ENCODE measurements at places on chromosomes 5 and 9.

- peak; percentile 53 for DNase-seq
Measured at GRCh38 chr9:74497748-74498620, 849 bp downstream of the RORB start.

DNA sequence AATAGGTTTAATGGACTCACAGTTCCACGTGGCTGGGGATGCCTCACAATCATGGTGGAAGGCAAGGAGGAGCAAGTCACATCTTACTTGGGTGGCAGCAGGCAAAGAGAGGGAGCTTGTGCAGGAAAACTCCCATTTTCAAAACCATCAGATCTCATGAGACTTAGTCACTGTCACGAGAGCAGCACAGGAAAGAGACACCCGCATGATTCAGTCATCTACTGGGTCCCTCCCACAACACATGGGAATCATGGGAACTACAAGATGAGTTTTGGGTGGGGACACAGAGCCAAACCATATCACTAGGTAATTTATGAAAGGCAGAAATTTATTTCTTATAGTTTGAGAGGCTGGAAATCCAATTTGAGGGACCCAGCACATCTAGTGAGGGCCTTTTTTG lies 40.0 kb downstream of the MTREX start:
- no peak for DNase-seq

DNA sequence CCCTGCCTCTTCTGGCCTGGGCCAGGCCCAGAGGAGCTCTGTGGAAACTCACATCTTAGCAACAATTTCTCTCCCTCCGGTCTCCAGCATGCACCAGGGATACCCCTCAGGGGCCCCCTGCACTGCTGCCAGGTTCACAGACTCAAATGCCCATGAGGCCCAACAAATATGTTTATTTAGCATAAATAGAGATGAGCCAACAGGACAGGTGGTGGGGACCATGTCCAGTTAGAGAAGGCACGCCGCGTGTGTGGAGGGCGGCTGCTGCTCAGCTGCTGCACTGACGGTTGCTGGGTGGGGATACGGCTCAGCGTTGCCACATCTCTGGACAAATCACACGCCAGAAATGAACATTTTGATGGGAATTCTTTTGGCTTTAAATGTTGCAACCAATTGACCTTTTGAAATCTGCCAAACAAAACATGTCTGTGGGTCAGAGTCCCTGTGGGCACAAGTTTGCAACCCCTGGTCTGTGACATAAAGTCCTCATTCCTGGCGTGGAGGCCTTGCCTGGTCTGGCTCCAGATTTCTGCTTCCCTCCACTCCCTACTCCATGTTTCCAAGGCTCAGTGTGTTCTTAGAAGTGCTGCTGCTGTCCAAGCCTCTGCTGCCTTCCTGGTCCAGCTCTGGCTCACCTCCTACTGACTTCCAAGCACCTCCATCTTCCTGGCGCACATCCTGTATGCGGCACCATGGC lies 88.9 kb downstream of the AMBP start:
- DNase-seq, result no peak

DNA sequence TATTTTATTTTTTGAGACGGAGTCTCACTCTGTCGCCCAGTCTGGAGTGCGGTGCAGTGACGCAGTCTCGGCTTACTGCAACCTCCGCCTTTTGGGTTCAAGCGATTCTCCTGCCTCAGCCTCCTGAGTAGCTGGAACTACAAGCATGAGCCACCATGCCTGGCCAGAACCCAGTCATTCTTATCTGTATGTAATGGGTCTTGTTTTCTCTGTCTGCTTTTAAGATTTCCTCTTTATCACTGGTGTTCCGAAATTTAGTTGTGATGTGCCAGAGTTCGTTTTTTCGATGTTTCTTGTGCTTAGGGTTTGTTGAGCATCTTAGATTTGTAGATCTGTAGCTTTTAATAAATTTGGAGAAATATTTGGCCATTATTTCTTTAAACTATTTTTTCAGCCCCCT lies 19.2 kb downstream of the SLC25A25 start:
- DNase-seq, result no peak

GRCh38 chr9:71746758-71747125 lies 21.6 kb downstream of the CEMIP2 start:
- no peak for DNase-seq

DNA sequence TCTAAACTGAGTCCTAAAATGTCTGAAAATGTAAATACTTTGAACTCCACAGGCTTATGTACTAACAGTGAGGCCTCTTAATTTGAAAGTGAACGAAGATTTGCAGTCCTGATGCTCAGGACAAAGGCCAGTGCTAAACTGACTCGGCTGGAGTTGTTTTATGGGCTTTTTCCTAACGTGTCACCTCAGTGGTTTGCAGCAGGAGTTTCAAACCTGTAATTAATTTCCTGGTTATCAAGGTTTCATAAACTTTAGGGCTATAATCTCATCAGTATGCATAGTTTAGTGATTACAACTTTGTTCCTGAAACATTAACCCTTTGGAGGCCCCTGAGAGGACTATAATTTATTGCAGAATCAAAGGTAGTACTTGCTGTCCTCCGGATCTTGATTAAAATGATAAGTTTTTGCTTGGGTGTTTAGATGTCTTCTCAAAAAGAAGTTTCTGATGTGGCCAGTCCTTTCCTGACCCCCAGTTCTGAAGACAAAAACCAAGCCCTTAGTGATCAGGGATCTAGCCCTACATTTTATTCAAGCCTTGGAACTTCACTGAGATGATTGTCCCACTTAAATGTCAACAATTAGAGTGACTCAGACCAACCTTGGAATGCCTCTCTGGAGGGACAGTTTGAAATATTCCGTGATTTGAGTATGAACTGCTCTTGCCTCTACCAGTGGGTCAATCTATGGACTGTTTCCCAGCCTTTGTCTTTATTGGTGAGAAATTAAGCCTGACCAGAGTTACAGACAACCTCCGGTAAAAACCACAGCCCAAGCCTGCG lies 11.1 kb upstream of the S100Z start:
- DNase-seq, result no peak

DNA sequence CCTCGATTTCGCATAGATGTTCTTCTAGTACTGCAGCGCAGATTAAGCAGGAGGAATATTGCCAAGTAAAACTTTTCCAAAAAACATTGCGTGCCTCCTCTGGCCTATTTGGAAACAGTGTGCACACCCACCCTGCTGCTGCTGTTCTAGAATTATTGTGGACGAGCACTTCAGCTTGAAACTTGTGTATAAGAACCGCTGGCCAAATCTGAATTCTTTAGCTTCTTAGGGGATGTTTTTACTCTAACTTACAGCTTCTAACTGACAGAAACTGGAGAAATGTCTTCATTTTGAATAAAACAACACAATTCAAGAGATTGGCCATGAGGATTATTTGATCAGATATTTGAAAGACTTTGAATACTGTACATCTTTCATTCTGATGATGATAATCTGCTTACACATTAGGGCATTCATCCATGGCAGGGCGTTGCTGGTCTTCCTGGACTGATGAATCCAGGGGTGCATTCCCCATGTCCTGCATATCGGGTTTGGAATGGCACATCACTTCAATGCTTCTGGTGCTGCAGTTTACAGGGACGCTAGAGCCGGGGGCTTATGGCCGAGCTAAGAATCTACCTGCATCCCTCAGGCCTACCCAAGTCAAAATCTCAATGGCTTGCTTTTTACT lies 6.5 kb downstream of the ADAMTS16 start:
- no peak for DNase-seq

DNA sequence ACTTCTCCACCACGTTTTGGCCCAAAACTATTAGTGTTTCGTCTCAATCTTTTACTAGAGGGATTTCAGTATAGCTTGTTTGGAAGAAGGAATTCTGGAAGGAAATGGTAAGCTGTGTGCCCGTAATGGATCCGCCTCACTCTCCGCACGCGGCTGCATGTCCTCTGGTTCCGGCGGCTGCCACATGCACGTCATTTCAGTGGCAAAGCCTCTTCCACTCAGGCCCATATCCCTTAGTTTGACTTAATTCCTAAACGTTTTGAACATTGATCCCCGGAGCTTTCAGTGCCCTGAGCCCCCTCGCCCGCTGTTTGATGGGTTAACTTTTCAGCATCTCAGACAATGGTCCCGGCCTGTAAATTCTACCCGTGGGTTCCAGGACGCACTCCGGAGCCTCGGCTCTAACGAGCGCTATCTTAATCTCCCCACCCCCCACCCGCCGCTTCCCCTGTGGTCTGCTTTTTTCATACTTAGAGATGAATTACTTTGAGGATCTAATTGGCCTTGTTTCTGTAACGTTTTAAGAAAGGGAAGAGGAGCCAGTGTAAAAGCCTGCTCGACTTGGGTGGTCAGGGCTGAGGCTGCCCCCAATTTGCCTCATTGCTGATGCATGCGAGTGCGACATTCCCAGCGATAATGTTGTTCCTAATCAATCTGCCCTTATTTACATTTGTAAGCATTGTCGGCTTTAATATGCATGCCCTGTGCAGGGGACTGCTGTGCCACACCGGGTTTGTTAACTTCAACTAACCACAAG lies 4.6 kb downstream of the PTCH1 start:
- DNase-seq, result peak; percentile 34

GRCh38 chr5:129905473-129906176 lies 1.4 kb downstream of the CHSY3 start:
- DNase-seq, result peak; percentile 39

- DNase-seq, result no peak
Measured at GRCh38 chr5:134949316-134949715, 18.4 kb upstream of the CATSPER3 start.

DNA sequence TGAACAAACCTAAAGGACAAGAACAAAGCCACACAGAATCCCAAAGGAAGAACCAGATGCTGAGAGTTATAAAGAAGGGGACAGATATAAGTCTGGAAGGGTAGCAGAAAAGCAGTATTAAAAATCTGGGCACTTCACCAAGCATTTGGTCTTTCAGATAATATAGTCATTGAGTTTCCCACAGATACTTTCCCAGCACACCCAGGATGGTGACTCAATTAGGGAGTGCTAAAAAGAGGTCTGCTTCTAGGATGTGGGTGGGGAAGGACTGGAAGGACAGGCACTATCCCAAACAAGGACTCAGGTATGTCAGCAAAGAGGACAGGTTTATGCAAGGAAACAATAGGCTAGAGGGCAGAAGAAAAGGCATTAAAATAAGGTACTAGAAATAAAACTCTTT lies 59.3 kb downstream of the DIAPH1 start:
- DNase-seq, result no peak

DNA sequence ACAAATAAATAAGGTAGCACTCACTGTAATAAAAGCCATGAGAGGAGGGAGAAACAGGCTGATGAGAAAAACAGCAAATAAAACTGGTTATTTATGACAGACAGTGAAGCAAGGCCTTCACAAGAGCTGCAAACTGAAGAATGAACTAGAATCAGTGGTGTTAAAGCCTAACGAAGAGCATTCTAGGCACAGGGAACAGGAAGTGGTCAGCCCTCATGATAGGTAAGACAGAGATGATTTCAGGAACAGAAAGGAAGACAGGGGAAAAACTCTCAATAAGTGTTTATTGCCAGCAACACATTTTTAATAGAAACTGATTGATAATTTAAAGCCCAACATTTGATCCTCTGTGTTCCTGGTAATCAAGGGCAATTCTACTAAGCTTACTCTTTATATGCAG lies 124.5 kb downstream of the EDIL3 start:
- no peak for DNase-seq

DNA sequence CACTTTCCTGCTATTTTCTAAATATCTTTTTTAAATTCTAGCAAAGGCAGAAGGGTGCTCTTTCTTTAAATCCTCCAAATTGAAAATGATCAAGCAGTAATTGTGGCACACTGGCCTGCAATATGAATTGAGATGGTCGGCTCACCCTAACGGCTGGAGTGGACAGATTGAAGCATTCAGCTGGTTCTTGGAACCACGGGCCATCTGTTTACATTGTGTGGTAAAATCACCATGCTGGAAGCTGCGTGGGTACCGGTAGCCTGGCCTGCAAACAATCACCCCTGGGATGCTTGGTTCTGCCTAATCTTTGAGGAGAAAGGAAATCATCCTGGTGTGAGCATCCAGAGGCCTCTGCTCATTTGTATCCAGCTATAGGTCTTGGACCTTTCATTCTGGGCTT lies 289.3 kb downstream of the ZNF608 start:
- DNase-seq, result no peak

DNA sequence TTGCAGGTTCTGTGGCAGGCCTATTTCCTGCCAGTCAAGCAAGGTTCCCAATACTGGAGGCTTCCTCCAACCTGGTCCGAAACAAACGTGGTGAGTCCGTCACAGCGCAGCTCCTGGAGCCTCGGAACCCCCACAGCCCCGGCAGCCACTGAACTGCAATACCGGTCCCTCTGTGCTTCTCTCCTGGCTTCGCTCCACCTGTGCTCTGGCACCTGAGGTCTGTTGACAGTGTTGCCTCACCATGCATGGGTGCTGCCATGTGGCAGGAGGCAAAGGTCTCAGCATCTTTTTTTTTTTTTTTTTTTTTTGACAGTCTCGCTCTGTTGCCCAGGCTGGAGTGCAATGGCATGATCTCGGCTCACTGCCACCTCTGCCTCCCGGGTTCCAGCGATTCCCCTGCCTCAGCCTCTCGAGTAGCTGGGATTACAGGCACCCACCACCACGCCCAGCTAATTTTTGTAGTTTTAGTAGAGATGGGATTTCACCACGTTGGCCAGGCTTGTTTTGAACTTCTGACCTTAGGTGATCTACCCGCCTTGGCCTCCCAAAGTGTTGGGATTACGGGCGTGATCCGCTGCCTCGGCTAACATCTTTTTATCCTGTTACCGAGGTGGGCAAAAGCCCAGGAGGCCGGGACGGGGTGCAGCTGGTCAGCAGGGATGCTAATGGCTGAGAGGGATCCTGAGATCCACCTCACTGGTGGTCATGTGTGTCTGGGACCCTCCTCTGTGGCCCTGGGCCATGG lies 57.1 kb upstream of the RNU6ATAC start:
- DNase-seq, result no peak

- no peak for DNase-seq
Measured at GRCh38 chr9:33437205-33437604, 10.2 kb downstream of the AQP3 start.

DNA sequence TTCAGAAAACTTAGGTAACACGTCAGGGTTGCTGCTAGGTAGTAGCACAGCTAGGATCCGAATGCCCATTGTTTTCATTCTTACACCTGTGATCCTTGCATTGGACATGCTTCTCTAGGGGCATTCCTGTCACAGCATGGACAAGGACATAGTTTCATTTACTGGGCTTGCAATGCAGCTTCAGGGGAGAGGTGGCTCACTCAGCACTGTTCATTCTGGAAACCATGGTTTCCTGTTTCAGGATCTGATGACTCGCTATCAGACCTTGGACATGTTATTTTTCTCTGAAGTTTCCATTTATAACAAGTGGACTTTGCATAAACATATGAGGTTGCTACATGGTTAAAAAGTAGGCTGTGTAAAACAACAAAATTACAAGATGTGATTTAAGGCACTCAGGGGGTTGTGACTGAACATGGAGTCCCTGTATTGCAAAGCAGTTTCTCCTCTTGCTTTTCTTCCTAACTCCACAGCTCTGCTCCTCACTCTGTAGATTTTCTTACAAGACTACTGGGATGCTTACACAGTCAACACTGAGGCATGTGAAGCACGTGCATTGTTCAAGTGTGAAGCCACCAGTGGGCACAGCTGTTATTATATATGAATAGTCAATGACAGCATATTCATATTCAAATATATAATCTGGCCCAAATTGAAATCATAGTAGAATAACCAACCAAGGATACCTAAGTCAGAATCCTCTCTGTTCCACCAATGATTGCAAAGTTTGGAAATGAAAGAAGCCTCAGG lies 66.1 kb upstream of the STK32A start:
- DNase-seq, result no peak

Measured in SK-N-DZ (cell line).